Muscle of leg (tissue), 16 donors: ENCODE measurements at places on chromosomes 4 and X. TPM values are rescaled to one million over a fixed set of nuclear protein-coding genes. Genes with fewer than 3 reads are reported as not detected.

DNA sequence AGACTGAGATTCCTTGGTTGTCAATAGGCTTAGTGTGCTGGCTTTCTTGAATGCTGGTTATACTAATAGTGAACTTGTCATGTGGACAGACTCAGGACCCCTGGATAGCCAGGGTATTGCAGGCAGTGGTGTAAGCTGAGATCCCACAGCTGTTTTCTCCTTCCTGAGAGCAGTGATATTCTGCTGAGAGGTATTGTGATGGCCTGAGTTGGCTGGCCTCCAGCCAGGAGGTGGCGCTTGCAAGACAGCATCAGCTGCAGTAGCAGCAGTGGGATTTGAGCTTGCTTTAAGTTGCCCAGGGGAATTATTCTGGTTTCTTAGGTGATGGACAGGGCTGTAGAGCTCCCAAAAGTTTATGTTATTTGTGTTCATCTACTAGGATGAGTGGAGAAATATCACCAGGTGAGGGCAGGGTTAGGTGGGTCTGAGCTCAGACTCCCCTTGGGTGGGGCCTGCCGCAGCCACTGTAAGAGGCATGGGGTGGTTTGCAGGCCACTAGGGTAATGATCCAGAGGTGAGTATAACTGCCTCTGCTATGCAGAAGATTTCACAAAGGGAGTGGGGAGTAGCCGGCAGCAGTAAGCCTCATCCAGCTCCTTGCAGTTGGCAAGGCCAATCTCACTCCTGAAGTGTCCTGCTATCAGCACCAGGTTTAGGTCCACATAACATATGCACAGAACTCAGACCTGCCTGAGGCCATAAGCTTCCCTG, 66.2 kb downstream of the IL15 start:
- peak; percentile 77 for DNase-seq

DNA sequence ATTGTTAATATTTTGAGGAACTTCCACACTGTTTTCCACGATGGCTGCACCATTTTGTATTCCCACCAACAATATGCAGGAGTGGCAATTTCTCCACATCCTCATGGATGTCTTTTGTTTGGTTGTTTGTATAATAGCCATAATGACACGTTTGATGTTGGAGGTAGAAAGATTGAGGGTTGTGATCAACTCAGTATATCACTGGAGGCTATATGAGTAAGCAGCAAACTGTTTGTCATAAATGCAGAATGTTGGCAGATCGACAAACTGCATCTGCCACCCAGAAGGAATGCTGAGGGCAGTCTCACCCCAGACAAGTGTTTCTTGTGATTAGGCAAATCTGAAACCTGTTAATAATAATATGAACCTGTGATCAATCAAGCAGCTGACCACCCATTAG, 243.9 kb upstream of the WDFY3 start:
- DNase-seq: no peak

- DNase-seq: peak; percentile 88
These were observed at the start of gene TMEM47 for GRCh38 chrX:34656842-34657725. TSS of gene TMEM47 (minus strand) at chrX:34657285. CDS start at chrX:34657029, 256 bp downstream.

- DNase-seq: no peak
These were observed 60.2 kb downstream of the PTTG2 start for GRCh38 chr4:38020386-38020785.

The PDE6B gene
- 12.0 TPM for total RNA-seq

The SSX3 gene
- total RNA-seq: not detected

DNA sequence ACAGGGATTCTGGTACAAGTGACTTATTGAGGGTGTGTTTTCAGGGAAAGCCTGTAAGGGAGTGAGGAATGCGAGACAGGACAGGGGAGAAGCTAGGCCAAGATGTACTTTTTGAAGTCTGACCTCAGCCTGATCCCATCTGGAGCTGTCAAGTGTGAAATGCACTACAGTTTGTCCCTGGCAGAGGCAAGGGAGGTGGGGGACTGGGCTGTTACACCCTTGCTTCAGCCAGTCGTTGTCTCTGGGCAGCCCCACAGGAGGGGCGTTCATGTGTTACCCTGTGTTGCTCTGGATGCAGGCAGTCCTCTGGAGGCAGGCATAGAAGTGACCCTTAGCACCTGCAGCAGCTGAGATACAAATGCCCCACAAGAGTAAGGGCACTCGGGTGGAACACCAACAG, 25.8 kb downstream of the PPEF1 start:
- DNase-seq: no peak
